MCF 10A (cell line): ENCODE measurements at places on chromosomes 3 and 15.

DNA sequence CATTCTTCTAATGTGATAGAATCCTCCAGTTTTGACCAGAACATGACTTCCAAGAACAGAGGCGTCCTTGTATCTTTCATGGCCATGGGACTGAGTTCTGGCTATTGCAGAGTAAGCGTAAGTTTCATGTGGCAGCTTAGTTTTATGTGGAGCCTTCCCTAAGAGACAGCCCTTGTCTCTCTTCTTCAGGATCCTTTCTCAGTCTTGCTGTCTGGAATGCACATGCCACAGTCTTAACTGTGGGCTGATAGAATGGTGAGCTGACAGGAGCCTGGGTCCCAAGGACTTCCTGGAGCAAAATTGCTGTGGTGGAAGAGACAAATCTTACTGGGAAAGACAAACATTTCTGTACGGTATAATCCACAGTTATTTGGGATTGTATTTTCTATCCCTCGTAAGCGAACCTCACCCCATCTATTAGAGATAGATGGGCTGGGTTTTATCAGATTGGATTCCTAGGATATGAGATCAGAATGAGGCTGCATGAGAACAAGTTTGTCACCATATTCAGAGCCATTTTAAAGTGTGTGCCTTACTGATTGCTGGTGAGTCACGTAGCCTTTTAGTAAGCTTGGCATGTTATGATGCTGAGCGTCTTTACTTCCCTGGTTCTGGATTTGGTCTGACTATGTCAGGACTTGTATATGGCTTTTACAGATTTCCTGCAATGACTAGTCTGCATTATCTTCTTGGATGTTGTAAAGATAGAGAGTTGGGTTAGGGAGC, 32.8 kb downstream of the CDIN1 start:
- DNase-seq: peak; percentile 28

DNA sequence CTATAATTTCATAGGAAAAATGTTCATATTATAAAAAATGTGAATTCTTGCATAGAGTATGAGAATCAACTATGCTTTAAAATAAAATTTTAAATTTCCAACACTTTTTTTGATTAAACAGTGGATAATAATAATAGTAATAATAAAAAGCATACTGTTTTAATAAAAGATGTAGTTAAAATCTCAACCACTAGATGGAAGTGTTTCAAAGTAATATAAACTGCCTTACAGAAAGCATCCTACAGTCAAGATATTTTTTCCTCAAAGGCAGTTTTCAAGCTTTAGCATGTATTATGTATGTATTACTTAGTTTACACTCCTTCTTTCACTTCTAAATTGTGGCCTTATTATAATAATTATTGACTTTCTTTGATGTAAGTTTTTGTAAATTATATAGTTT, 217.5 kb downstream of the CHL1 start:
- peak; percentile 2 for DNase-seq

GRCh38 chr3:140092848-140093536, 158.0 kb downstream of the CLSTN2 start:
- DNase-seq: no peak

DNA sequence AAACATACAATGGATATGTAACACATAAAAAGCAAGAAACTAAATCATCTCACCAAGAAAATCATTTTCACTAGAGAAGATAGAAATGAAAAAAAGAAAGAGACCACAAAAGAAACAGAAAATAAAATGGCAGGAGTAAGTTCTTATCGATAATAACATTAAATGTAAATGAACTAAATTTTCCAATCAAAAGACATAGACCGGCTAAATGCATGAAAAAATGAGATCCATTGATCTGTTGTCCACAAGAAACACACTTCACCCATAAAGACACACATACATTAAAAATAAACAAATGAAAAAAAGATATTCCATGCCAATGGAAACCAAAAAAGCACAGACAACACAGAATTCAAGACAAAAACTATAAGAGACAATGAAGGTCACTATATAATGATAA, 1771.9 kb downstream of the SI start:
- no peak for DNase-seq

- no peak for DNase-seq
Observed at GRCh38 chr3:169940470-169941181, 26.0 kb upstream of the SEC62 start.

DNA sequence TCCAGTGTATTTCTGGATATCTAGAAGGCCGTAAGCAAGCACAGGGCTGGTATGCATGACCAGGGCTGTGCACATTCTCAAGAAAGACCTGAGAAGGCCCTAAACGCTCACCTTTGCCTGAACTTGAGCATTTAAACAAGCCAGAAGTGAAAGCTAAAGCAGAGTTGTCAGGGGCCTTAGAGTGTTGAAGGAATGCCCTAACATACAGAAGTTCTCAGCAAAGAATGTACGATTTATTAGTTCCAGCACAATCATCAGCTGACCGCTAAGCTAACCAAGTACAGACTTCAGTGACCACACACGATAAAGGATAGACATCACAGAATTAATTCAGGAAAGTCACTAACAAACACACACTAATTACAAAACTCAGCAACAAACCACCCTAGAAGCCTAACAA, 8.7 kb downstream of the HLTF start:
- DNase-seq: no peak

DNA sequence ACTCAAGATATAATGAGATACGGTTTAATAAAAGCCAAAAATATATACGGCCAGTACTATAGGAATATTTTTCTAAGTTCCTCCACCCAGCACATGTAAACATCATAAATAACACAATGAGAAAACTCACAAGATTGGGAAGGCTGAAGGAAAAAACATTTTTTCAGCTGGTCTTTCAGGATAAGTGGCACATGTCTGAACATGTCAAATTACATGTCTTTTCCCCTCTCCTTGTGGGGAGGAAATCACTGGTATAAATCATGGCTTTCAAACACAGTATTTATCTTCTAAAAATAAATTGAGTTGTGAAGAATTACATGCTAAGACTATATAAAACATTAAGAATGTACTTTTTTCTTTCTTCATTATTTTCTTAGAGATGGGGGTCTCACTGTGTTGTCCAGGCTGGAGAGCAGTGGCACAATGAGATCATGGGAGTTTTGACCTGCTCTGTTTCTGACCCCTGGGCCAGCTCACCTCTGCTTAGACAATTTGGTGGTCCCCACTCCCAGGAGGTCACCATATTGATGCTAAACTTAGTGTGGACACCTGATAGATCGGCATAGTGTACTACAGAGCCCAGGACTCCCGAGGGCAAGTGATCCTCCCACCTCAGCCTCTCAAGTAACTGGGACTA, 32.8 kb downstream of the ETV5 start:
- DNase-seq: no peak

DNA sequence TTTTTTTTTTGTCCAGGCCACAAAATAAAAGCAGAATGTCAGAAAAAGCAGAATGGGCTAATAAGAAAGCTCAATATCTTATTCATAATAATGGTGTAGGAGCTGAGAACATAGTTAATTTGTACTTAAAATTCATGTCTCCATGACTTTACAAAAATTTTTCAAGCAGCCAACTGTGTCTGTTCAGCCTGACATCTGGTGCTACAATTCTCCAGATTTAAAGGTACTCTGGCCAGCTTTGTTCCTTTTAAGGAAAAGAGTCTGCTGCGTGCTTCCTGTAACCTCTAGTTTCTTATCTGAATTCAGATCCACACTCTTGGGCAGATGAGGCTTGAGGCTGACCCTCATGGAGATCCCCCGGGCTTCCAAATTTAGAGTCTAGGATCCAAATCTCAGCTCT, 8.7 kb upstream of the RFX7 start:
- no peak for DNase-seq

- no peak for DNase-seq
Observed at GRCh38 chr15:60353245-60353920, 44.4 kb downstream of the ANXA2 start.

DNA sequence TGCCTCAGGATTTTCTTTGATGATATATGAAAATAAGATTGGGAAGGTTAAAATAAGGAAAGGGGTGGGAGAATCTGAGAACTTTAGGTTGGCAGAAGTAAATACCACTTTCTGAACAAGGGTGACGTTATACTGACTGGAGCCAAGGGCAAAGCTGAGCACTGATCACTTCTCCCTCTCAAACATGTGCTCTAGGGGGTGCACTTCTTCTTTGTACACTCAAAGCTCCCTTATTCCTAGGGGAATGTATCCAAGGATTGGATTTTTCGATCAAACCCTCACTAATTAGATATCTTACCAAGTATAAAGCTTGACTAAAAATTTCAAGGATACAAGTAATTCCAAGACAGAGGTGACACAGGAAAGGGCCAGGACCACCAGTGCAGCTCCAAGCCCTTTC, 243.9 kb upstream of the UMPS start:
- peak; percentile 13 for DNase-seq

DNA sequence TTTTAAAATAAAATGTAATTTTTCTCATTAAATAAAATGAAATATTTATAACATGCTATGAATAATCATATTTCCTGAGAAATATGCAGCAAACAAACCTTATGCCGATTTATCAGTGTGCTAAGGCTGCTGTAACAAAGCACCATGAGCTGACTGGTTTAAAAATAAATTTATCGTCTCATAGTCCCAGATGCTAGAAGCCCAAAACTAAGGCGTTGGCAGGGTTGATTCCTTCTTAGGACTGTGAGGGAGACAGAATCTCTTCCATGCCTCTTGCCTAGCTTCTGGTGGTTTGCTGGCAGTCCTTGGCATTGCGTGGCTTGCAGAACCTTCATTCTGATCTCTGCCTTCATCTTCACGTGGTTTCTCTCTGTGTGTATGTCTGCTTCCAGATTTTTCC, 740.3 kb downstream of the OTOL1 start:
- DNase-seq: no peak
